Suprapubic skin (tissue), 4 donors: ENCODE measurements at places on chromosomes 6 and 20. TPM values are rescaled to one million over a fixed set of nuclear protein-coding genes. Genes with fewer than 3 reads are reported as not detected.

GRCh38 chr6:36780442-36781177 lies 58.6 kb downstream of the CPNE5 start:
- DNase-seq = no peak

- no peak for DNase-seq
Measured at GRCh38 chr6:155542036-155542435, 86.4 kb upstream of the NOX3 start.

GRCh38 chr6:97316978-97317377 lies 34.0 kb upstream of the MMS22L start:
- DNase-seq = no peak

GRCh38 chr6:169388395-169389166 lies 134.9 kb upstream of the THBS2 start:
- no peak for DNase-seq

DNA sequence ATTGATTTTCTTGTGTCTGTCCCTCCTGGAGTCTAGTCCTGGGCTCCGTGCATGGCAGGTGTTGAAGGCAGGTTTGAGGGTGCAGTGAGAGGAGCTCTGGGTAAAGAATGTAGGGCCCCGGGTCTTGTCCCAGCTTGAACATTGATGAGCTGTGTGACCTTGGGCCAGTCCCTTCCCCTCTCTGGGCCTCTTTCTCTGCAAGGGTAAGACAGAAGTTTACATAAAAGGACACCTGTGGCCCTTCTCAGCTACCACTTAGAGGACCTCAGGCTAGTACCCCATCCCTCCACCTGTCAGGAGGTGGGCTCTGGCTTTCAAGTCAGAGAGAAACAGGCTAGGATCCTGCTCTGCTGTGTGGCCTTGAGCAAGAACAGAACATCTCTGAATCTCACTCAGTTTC lies 55.3 kb upstream of the CTNNBL1 start:
- DNase-seq = no peak

DNA sequence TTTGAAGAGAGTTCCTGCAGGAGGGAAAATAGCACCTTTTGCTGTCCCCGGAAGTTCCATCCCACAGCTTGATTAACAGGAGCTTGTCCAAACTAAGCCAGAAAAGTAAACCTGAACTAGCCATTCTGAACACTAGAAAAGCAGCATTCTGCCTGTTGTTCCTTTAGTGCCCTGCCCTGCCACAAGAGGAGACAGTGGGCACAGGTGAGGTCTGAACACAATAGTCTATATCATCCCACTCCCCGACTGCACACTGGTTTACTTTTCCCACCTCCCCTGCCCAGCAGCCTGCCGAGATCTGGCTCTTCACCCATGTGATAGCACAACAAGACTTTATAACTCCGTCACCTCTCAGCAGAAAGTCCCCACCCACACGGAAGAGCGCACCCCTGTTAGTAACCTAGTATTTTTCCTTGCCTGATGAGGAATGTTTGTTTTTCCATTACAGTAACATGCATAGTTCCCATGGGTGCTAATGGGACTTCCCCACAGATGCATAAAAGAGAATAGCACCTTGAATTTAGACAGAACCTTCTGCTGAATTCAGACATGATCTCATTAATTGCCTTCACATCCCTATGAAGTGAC lies 59.7 kb downstream of the TFAP2A start:
- DNase-seq = no peak

GRCh38 chr6:168331058-168331457 lies 11.5 kb upstream of the DACT2 start:
- no peak for DNase-seq

DNA sequence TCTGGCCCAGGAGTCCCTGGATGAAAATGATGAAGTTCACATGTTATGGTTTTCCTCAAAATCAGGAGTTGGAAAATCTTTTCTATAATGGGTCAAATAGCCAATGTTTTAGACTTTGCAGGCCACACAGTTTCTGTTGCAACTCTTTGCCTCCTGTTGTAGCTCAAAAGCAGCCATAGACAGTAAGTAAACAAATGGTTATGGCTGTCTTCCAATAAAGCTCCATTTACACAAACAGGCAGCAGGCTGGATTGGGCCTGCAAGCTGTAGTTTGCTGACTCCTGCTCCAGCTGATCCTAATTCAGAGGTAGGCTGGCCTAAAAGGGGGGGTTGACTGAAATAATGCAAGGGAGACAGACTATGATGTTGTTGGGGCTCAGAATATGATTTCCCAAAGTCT lies 33.0 kb downstream of the METTL24 start:
- no peak for DNase-seq

GRCh38 chr6:158050107-158050735 lies 68.6 kb downstream of the SYNJ2 start:
- no peak for DNase-seq

GRCh38 chr6:139612135-139612465 lies 237.7 kb upstream of the CITED2 start:
- DNase-seq = no peak

GRCh38 chr6:20542927-20543602 lies 8.8 kb downstream of the CDKAL1 start:
- no peak for DNase-seq

GRCh38 chr20:8116067-8116811 lies 15.8 kb upstream of the PLCB1 start:
- no peak for DNase-seq

GRCh38 chr20:2558581-2559278 lies 22.4 kb downstream of the TMC2 start:
- DNase-seq = no peak

- no peak for DNase-seq
Measured at GRCh38 chr6:4262526-4262925, 127.2 kb upstream of the ECI2 start.

- no peak for DNase-seq
Measured at GRCh38 chr6:3509336-3509735, 52.5 kb upstream of the SLC22A23 start.

GRCh38 chr6:46254946-46255345 lies 84.2 kb upstream of the ENPP5 start:
- no peak for DNase-seq

- DNase-seq = no peak
Measured at GRCh38 chr6:761997-762396, 69.1 kb upstream of the EXOC2 start.

GRCh38 chr6:132466952-132467351 lies 46.0 kb downstream of the STX7 start:
- DNase-seq = no peak

DNA sequence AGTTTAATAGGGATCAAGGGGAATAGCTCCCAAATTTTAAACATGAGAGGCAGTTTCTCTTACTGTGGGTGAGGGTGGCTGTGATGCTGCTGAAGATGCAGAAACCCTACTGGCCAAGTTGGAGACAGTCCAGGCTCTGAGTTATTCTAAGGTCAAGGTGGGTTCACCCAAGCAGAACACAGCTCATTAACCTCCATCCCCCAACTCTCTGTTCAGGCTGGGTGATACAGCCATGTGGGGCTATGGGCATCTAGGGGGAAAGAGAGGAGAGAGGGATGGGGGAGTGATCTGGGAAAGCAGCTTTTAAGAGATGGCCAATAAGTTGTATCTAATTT lies 18.9 kb upstream of the TRAM2 start:
- DNase-seq = no peak

Gene FAM209B
- 2.5 TPM for total RNA-seq

Gene PDYN
- total RNA-seq = not detected

Gene ZNF335
- total RNA-seq = 25.8 TPM

Gene TFAP2C
- 79.0 TPM for total RNA-seq

Gene ULBP1
- not detected for total RNA-seq

Gene VWA7
- 1.8 TPM for total RNA-seq

Gene SIRT5
- total RNA-seq = 7.1 TPM

Gene THBS2
- total RNA-seq = 116 TPM

Gene LY6G6D
- 5.5 TPM for total RNA-seq

Gene STX11
- total RNA-seq = 13.4 TPM
